ENCODE measurements at places on chromosomes 7 and 10.

- DNase-seq, result no peak
Measured at GRCh38 chr7:19009936-19010280, 107.5 kb downstream of the TWIST1 start.

GRCh38 chr10:132913559-132914115, 28.7 kb downstream of the CFAP46 start:
- DNase-seq, result no peak

DNA sequence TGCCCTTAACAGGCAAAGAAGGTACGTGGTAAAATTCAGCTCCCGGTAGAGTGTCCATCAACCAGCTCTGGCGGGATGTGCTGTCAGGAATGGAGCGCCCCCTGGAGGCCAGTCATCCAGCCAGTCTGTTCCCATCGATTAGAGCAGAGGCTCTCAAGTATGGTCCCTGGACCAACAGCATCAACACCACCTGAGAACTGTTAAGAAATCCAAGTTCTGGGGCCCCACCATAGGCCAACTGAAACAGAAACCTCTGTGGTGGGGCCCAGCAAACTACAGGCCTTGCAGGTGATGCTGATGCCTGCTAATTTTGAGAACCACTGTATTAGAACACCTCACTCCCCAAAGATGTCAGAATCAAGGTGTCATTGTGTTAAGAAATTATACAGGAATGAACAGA, 109.2 kb downstream of the DPY19L1 start:
- DNase-seq, result no peak

DNA sequence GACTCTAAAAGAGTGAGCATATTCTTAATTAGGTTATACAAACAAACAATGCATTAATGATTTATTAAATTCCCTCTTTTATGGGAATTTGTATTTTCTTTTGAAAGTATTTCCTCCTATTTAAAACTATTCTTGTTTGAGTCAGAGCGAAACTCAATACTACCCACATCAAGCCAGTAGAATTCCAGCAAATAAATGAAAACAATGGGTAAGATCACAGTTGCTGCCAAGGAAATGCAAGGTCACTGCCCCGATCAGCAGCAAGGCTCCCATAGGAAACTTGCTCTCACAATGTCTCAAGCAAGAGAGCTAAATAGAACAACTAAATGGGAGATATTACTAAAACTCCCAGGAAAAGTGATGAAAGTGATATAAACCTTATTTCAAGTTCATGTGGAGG, 206.3 kb downstream of the THSD7A start:
- DNase-seq, result no peak

GRCh38 chr7:137633133-137633532, 213.6 kb downstream of the DGKI start:
- no peak for DNase-seq

DNA sequence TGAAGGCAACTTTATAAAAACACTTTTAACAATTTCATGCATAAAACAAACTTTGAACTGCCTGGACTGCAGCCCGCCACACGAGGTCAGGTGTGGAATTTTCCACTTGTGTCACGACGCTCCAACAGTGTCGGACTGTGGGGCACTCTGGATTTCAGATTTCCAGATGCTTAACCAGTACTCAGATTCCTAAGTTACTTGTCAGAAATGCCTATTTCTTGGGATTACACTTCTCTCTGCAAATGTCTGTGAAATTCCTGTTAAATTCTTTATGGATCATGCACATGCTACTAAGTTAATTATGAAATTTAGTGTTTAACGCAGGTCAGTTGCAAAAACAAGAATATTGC, 473 bp upstream of the GPER1 start:
- DNase-seq, result no peak

GRCh38 chr7:23184709-23185359, 3.0 kb downstream of the NUP42 start:
- DNase-seq, result no peak

- DNase-seq, result no peak
Measured at GRCh38 chr7:84125654-84126053, 68.9 kb downstream of the SEMA3A start.

DNA sequence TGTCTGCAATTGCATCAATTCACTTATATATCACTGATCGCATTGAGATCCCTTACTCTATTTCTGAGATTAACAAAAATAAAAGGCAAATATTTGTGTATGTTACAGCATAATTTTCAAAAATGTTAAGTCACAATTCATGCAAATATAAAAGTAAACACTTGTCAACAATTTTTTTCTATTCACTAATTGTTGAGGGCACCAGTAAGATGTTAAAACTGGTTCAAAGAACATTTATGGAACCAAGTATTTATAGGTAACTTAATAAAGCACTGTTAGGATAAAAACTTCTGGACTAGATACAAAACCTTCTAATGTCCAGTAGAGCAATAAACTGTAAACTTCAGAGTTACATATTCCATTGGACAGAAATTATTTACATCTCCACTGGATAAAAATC, 586.1 kb upstream of the AUTS2 start:
- DNase-seq, result no peak

DNA sequence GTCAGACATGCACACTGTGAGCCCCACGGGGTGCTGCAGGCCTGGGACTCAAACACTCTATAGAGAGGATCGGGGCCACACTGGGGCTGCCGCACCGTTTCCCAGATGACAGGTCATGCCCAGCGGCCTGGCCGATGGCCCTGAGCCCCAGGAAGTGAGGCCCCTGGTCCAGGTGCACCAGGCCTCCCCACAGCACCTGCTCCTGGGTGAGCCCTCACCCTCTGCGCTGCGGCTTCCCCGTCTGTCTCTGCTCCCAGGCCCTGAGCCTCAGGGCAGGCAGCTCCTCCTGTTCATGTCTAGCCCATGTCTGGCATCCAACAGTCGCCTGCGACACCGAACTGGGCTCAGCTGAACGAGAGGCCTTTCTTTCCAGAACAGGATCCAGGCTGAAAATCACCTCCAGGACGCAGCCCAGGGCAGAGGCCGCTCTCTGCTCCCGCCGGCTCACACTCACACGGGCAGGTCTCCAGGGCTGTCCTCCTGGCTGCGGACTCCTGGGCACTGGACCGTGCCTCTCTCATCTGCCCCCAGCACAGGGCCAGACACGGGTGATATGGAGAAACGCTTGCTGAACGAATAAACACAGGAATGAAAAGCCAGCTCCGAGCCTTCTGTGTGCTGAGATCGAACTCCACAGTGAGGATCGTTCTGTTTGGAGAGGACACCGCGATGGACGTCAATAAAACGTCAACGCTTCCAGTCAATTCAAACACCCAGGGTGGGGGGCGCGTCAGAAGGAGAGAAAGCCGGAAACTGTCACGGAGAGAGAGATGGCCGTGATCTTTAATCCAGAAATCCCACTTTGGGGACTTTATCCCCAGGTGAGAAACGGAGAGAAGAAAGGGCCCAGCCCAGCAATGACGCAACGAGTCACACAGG, 202.4 kb downstream of the ELFN1 start:
- no peak for DNase-seq

DNA sequence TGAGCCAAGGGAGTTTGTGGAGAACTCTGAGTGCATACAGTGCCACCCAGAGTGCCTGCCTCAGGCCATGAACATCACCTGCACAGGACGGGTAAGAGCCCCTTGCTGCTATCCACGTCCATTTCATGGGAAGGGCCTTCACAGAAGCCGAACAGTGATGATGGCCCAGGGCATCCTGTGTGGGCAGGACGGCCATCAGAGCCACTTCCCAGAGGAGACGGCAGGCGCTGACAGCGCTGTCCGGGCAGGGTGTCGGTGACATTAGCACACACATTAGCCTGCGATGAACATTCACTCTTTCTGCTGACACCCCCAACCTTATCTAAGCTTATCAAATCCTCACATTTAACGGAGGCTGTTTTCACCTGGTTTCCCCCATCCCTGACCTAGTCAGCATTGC, 144.9 kb downstream of the EGFR start:
- DNase-seq, result no peak

DNA sequence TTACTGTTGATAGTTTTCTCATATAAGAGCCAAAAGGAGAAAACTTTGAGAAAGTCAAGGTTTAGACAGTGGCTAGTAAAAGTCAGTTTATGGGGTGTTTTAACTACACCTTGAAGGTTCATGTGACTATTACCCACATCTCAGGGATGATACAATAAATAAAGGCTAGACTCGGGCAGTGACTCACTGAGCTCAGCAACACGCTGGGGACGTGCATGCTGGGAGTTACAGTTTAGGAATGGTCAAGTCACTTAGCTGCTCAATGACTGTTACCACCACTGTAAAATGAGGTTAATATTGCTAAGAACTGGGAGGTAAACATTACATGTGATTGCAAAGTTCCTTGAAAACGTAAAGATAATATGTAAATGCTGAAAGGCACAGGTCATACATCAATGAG, 1254.4 kb upstream of the PHF14 start:
- DNase-seq, result no peak

DNA sequence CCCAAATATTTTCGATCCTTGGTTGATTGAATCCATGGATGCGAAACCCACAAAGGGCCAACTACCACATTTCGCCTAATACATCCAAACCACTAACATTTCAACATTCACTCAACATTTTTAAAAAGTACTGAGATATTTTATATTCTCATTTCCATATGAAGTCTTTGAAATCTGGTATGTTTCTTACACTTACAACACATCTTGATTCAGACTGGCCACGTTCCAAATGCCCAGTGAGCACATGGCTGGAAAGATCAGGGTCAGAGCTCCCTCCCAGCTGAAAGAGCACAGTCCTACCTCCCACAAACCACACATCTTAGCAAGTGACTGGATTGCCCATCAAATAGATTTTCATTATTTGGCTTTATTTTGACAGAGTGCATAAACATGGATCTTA, 18.9 kb downstream of the NCAPG2 start:
- DNase-seq, result no peak

DNA sequence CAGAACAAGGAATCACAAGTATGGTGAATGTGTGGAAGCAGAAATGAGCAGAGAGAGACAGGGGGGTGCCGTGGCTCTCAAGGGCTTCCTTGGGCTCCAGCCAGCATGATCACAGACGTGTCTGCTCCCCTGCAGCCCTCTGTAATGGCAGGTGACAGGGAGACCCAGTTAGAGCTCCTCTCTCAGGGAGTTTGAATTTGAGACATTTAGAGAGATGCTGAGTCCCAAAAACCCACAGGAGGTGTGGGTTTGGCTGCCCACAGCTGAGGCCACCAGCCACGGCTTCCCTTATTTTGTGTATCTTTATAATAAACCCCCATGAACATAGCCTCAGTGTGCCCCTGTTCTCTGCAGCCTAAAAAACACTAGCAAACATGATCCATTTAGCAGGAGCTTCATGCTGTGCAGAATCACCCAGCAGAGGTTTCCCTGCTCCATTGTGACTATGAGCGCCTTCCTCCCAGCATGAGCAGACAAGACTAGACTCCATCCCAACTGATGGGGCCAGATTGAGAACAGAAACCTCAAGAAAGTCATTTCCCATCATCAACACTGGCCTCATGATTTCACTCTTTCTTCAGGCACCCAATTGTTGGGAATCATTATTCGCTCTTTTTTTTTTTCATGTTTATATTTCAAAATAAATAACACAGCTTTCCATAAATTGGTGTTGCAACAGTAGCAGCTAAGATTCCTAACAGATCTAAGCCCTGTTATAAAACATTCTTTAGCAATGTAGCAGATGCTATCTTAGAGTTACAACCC, 13.4 kb downstream of the NOD1 start:
- DNase-seq, result no peak

DNA sequence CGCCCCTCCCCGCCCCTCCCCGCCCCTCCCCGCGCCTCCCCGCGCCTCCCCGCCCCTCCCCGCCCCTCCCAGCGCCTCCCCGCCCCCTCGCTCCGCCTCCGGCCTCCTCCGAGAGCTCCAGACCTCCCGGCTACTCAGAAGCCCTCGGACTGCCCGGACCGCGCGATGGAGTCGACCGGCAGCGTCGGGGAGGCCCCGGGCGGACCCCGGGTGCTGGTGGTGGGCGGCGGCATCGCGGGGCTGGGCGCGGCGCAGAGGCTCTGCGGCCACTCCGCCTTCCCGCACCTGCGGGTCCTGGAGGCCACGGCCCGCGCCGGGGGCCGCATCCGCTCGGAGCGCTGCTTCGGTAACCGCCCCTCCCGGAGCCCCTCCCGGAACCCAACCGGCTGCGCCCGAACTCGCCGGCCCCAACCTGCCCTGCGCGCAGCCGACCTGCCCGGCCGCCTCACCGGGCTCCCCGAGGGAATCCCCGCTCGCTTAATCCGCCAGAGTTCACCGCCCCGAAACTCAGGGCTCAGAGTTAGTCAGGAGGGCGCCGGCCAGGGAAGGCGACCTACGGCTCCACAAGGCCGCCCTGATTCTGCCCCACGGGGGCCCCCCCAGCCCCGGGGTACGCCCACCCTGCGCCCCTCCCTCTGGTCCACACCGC, at the start of gene PAOX:
Gene PAOX (plus strand): TSS at position 111 of the 649 bp plus-strand sequence. CDS start 55 bp downstream, at position 166.
- no peak for DNase-seq

- no peak for DNase-seq
Measured at GRCh38 chr7:106177738-106178592, 65.9 kb upstream of the SYPL1 start.
